Activated naive CD8-positive, alpha-beta T cell treated with anti-CD3 and anti-CD28 coated beads, Interleukin-2, amount 10 ng/mL, durations not matched to agents 7 days and 5 days (primary cell): ENCODE measurements at places on chromosomes 11 and 22. TPM values are rescaled to one million over a fixed set of nuclear protein-coding genes. Genes with fewer than 3 reads are reported as not detected.
A peak's percentile ranks its signal among the peaks of the same experiment; 100 is the strongest.

GRCh38 chr22:23180301-23180892, at the start of gene BCR:
Gene BCR (plus strand): TSS chr22:23180509. CDS start chr22:23180961, 452 bp downstream.
- peak; percentile 77 for DNase-seq
- peaks cover 47% of the 10 kb centered on the region for H3K4me1 ChIP-seq
- peak within 1 kb of the TSS; percentile 80 for H3K4me3 ChIP-seq
- peak within 1 kb of the TSS; percentile 35 for H3K27ac ChIP-seq
- H3K27me3 ChIP-seq = peaks cover 2% of the 10 kb centered on the region

GRCh38 chr11:34830648-34831047, 85.5 kb downstream of the APIP start:
- H3K27ac ChIP-seq = no peak overlapping the region
- no peak for DNase-seq
- no peaks in the 10 kb centered on the region for H3K36me3 ChIP-seq
- H3K27me3 ChIP-seq = peaks cover 2% of the 10 kb centered on the region
- H3K4me1 ChIP-seq = no peaks in the 10 kb centered on the region
- no peak overlapping the region for H3K4me3 ChIP-seq

GRCh38 chr11:10538924-10539323, 2.1 kb downstream of the RNF141 start:
- no peak overlapping the region for H3K4me3 ChIP-seq
- peaks cover 2% of the 10 kb centered on the region for H3K27me3 ChIP-seq
- no peak for DNase-seq
- H3K4me1 ChIP-seq = peaks cover 20% of the 10 kb centered on the region

NPAS4 gene
- total RNA-seq = 0.23 TPM

SPI1 gene
- total RNA-seq = 2.9 TPM

SLC7A4 gene
- total RNA-seq = 1.2 TPM
